ENCODE measurements at places on chromosomes 11 and 22. TPM values are rescaled to one million over a fixed set of nuclear protein-coding genes. Genes with fewer than 3 reads are reported as not detected.

Gene NOL12
- 12.0 TPM for total RNA-seq

Gene MYBPC3
- 0.37 TPM for total RNA-seq

Gene BTG4
- not detected for total RNA-seq

Gene LINC01488
- total RNA-seq: not detected

Gene MCAM
- total RNA-seq: 528 TPM

Gene RFPL1
- not detected for total RNA-seq

Gene OR4A16
- total RNA-seq: not detected

Gene CRYBB2
- total RNA-seq: not detected

Gene WNT7B
- not detected for total RNA-seq

Gene TMEM151A
- not detected for total RNA-seq

Gene TBX1
- 7.5 TPM for total RNA-seq

Gene P2RY2
- 0.74 TPM for total RNA-seq

Gene MUC15
- not detected for total RNA-seq

Gene FXYD6
- total RNA-seq: 62.8 TPM

Gene HMOX1
- total RNA-seq: 14.4 TPM

- no peak for DNase-seq
Observed at GRCh38 chr11:106286881-106287504, 209.5 kb downstream of the AASDHPPT start.

DNA sequence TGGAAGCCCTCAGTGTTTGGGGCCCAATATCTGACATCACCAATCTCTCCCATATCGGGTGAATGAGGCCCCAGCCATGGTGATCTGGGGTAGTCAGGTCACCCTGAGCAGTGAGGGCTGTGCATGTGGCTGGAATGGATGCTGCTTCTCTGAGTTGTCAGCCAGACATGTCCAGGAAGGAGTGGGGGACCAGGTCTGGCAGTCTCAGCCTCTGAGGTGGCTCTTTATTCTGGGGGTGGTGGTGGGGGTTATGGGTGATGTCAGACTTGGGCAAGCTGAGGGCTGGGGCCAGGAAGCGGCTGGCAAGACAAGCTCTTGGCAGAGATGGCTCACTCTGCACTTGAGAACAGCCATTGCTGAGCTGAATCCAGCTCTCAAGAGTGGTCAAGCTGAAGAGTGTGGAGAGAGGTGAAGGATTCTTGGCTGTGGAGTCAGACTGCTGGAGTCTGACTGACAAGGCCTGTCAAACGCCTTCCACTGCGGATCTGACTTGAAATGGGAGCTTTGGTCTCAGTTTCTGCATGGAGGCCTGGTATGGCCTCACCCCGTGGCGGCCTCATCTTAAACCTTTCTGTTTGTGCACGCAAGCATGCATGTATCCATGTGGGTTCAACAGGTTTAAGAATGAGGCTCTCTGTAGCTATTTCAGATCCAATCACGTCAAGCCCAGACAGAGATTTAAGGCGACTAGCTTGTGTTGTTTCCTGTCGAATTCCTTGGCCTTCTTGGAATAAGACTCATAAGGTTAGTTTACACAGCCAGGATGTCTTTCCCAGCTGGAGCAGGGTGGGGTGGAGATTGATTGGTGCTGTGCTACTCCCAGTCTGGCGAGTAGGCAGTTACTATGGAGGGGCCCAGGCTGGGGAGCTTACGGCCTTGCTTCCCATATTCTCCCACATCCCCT, 83.9 kb upstream of the TIMP3 start:
- no peak for DNase-seq

GRCh38 chr11:95256321-95256779, 25.3 kb upstream of the SESN3 start:
- DNase-seq: no peak

GRCh38 chr11:131533998-131534397, 163.6 kb downstream of the NTM start:
- DNase-seq: no peak

DNA sequence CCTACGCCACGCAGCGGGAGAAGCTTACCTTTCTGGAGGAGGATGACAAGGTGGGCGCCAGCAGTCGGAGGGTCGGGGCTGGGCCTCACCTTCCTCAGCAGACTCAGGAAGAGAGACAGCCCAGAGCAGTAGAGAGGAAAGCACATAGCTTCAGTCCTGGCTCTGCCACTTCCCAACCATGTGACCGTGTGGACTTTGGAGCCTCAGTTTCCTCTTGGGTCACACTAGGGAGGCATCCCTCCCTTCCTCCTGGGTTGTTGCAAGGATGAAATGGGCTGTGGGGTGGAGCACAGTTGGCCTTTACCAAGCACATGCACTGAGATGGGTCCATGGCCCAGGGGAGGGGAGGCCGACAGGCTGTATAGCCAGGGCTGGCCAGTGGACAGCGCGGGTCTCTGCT, 12.9 kb downstream of the DPP3 start:
- DNase-seq: no peak

DNA sequence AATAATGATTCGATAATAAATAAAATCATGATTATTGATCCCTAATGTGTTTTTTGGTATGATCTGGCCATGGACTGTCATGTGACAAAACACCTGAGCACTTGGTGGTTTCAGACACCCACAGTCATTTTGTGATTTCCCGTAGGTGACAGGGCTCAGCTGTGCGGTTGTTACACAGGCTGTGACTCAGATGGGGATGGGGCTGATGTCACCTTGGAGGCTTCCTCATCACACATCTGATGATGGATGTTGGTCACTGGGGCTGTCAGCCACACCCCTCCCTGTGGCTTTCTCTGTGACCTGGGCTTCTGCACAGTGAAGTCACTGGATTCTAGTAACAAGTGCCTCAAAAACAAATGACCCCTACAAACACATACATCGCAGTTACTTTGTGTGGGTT, 995.1 kb downstream of the BRD1 start:
- DNase-seq: no peak

- DNase-seq: peak; percentile 24
Observed at GRCh38 chr11:71450939-71451338, 2.1 kb upstream of the NADSYN1 start.

DNA sequence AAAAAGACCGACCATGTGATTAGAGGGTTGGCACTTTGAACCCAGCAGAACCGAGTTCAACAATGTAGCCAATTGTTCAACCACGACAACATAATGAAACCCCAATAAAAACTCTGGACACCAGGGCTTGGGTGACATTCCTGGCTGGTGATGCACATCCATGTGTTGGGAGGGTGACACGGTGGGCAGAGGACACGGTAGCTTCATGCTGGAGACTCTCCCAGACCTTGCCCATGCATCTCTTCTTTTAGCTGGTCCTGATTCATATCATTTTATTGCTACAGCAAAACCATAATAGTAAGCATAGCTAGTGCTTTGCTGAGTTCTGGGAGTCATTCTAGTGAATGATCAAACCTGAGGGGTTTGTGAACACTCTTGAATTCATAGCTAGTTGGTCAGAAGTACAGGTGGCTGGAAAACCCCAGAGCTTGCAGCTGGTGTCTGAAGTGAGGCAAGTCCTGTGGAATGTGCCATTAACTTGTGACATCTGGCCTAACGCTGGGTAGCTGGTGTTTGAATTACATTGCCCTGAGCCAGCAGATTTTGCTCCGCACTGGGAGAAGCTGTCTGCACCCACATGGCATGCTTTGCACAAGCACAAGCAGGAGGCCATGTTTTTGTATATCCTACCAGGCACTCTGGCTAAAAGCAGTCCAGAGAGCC, 14.0 kb downstream of the RPUSD4 start:
- DNase-seq: no peak

- DNase-seq: no peak
Observed at GRCh38 chr11:2631161-2631560, 68.6 kb downstream of the KCNQ1OT1 start.

GRCh38 chr22:28620244-28620922, 59.3 kb downstream of the TTC28 start:
- no peak for DNase-seq

GRCh38 chr11:71339396-71339881, 87.1 kb upstream of the SHANK2 start:
- DNase-seq: peak; percentile 53

GRCh38 chr11:8956860-8957259, 7.4 kb downstream of the TMEM9B start:
- no peak for DNase-seq

DNA sequence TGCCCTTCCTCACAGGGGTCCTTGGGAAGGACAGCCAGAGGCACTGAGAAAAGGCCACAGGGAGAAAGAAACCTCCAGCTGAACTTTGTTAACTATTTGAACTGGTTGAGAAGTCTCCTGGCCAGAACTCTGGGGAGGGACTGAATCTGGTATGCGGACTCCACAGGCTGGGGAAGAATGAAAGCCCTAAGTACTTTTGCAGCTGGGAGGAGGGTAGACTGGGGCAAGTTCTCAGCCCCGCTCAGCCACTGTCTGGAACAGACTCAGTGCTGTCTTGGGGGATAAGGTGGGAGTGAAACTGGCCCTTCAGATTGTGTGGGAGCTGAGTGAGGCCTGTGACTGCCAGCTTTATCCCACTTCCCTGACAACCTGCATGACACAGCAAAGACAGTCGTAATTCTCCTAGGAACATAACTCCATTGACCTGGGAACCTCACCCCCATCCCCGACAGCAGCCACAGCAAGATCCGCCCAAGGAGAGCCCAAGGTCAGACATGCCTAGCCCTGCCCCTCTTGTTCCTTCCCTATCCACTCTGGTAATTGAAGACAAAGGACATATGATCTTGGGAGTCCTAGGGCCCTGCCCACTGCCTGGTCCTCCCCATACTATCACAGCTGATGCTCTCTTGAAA, 475.1 kb upstream of the CNTN5 start:
- no peak for DNase-seq

GRCh38 chr11:72789493-72790131, 4.2 kb downstream of the STARD10 start:
- peak; percentile 76 for DNase-seq

- DNase-seq: no peak
Observed at GRCh38 chr11:128939591-128939990, 3.1 kb downstream of the TP53AIP1 start.

- DNase-seq: no peak
Observed at GRCh38 chr11:45724153-45724552, 58.7 kb upstream of the CHST1 start.

- no peak for DNase-seq
Observed at GRCh38 chr11:61574611-61575010, 6.3 kb downstream of the SYT7 start.

- peak; percentile 44 for DNase-seq
Observed at GRCh38 chr22:19543970-19544708, 19.9 kb upstream of the CLDN5 start.

- no peak for DNase-seq
Observed at GRCh38 chr11:36953976-36954375, 355.9 kb upstream of the RAG2 start.

DNA sequence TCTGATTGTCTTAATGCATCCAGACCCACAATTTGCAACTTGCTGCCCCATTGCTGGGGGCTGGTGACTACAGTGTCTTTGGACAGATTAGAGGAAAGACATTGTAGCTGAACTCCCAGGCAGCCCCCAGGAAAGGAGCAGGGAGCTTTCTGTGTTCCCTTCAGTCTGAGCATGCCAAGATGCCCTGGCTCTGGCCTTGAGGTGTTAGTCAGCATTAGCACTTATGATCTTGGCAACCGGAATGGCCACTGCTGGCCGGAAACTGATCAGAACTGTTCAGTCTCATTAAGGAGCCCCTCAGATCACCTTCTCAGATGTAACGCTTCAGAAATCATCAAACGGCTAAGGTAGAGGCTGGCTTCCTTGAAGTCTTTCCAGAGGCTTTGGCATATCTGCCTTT, 195.2 kb downstream of the NAV2 start:
- DNase-seq: no peak

Measured in posterior vena cava (tissue), 2 donors.